ENCODE measurements at places on chromosomes 4 and X.

DNA sequence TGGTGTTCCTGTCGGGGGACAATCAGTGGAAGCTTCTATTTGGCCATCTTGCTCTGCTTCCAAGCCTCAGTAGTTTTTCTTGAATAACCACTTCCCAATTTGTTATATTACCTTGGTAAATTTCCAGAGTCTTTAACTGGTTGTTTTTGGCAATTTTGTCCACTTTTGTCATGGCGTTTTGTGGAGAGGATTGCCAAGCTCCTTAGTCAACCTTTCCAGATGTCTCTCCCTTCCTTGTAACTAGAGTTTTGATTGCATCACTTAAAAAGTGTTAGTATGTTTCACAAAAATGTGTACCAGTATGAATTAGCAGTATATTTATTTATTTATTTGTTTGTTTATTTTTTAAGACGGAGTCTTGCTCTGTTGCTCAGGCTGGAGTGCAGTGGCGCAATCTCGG is 15.8 kb upstream of the UXT start:
- H3K36me3 ChIP-seq: peaks cover 2% of the 10 kb centered on the region
- H3K4me1 ChIP-seq: no peaks in the 10 kb centered on the region
- no peak for DNase-seq
- H3K27me3 ChIP-seq: peaks cover 3% of the 10 kb centered on the region

GRCh38 chr4:48093991-48094416 is 40.0 kb downstream of the TXK start:
- H3K27ac ChIP-seq: no peak overlapping the region
- H3K36me3 ChIP-seq: peaks cover 23% of the 10 kb centered on the region
- no peak for DNase-seq
- H3K4me3 ChIP-seq: no peak overlapping the region
- no peaks in the 10 kb centered on the region for H3K27me3 ChIP-seq
- no peaks in the 10 kb centered on the region for H3K4me1 ChIP-seq

DNA sequence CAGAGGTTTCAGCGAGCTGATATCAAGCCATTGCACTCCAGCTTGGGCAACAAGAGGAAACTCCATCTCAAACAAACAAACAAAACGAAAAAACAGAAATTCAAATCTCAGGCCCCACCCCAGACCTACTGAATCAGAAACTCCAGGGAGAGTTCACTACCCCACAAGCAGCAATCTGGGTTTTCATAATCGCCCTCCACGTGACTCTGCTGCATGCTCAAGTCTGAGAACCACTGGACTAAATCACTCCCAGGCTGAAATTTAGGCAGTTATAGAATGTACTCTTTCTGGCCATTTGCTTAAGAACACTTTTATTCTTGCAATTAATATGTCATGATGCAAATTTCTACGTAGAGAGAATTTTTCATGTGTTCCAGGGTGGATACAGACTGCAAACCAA is 287.3 kb downstream of the USP46 start:
- H3K27ac ChIP-seq: no peak overlapping the region
- no peaks in the 10 kb centered on the region for H3K36me3 ChIP-seq
- no peak for DNase-seq
- H3K4me1 ChIP-seq: no peaks in the 10 kb centered on the region

GRCh38 chr4:180156684-180157083 is 2086.5 kb upstream of the TENM3 start:
- H3K27ac ChIP-seq: no peak overlapping the region
- H3K36me3 ChIP-seq: no peaks in the 10 kb centered on the region
- no peak overlapping the region for H3K4me3 ChIP-seq
- no peaks in the 10 kb centered on the region for H3K27me3 ChIP-seq
- DNase-seq: no peak
- no peaks in the 10 kb centered on the region for H3K4me1 ChIP-seq

DNA sequence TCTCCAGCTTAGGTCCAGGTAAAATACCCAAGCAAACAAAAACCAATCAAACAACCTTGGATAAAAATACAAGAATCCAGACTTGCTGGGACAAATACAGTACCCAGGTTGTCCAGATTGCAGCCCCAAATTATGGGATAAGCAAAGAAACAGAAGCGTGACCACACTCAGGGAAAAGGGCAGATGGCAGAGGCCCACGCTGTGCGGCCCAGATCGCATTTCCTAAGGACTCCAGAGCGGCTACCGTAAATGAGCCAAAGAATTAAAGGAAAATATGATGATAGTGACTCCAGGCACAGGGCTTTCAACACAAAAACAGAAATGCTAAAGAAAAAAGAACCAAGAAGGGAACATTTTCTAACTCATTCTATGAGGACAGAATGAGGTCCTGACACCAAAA is 50.3 kb downstream of the FGFRL1 start:
- peaks cover 18% of the 10 kb centered on the region for H3K4me1 ChIP-seq
- H3K4me3 ChIP-seq: no peak overlapping the region
- no peak overlapping the region for H3K27ac ChIP-seq
- peaks cover 26% of the 10 kb centered on the region for H3K27me3 ChIP-seq

DNA sequence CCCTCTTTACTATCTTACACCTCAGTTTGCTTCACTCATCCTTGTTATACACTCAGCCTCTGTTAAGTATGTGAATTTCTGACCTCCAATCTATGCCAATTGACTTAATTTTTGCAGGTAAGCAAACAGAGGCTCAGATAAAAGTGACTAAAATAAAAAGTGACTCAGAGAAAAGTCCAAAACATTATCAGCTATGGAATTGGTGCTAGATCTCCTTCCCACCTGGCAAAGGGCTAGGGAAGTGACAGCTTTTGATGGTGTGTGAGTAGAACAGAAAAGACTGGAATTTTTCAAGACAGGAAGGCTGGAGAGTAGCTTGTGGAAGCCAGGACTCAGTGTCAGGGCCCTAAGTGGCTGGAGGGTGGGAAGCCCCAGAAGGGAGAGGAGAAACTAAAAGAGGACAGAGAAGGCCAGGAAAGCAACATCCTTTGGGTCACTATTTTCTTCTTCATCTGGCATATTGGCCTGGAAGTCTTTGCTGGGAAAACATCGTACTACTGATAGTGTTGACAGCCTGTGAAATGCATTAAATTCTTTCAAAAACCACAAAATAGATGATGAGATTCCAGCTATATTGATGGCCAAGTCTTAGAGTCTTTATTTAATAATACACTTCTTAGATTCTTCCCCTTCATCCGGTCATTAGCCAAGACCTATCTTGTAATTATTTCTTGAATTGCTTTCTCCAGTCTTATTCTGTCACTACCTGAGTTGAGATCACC is 392.8 kb downstream of the RAPGEF2 start:
- H3K36me3 ChIP-seq: no peaks in the 10 kb centered on the region
- peaks cover 5% of the 10 kb centered on the region for H3K27me3 ChIP-seq
- no peak overlapping the region for H3K4me3 ChIP-seq
- no peaks in the 10 kb centered on the region for H3K4me1 ChIP-seq
- DNase-seq: no peak

GRCh38 chr4:70741867-70742658 is 20.3 kb downstream of the RUFY3 start:
- no peaks in the 10 kb centered on the region for H3K36me3 ChIP-seq
- H3K4me3 ChIP-seq: no peak overlapping the region
- DNase-seq: no peak
- peaks cover 4% of the 10 kb centered on the region for H3K4me1 ChIP-seq
- no peak overlapping the region for H3K27ac ChIP-seq
- H3K27me3 ChIP-seq: peaks cover 8% of the 10 kb centered on the region

DNA sequence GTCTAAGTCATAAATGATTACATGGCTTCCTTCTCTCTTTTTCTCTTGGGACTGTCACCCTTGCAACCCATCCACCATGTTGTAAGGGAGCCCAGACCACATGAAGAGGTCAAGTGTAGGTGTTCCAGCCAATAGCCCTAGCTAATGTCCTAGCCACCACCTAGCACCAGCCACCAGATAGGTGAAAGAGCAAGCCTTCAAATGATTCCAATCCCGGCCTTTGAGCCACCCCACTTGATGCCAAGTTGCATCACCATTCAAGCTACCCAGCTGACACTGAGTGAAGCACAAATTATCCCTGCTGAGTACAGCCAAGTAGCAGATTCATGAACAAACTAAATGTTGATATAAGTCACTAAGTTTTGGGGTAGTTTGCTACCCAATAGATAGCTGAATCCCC is 274.3 kb downstream of the BCOR start:
- H3K4me1 ChIP-seq: peaks cover 10% of the 10 kb centered on the region
- H3K27me3 ChIP-seq: peaks cover 2% of the 10 kb centered on the region
- H3K36me3 ChIP-seq: peaks cover 10% of the 10 kb centered on the region

GRCh38 chr4:89595125-89595789 is 241.7 kb downstream of the SNCA start:
- peaks cover 7% of the 10 kb centered on the region for H3K27me3 ChIP-seq
- H3K4me1 ChIP-seq: no peaks in the 10 kb centered on the region
- H3K4me3 ChIP-seq: no peak overlapping the region

GRCh38 chr4:119861731-119862130 is 204.9 kb downstream of the MAD2L1 start:
- H3K27me3 ChIP-seq: no peaks in the 10 kb centered on the region
- no peak overlapping the region for H3K27ac ChIP-seq
- DNase-seq: no peak
- H3K4me1 ChIP-seq: no peaks in the 10 kb centered on the region
- no peaks in the 10 kb centered on the region for H3K36me3 ChIP-seq

DNA sequence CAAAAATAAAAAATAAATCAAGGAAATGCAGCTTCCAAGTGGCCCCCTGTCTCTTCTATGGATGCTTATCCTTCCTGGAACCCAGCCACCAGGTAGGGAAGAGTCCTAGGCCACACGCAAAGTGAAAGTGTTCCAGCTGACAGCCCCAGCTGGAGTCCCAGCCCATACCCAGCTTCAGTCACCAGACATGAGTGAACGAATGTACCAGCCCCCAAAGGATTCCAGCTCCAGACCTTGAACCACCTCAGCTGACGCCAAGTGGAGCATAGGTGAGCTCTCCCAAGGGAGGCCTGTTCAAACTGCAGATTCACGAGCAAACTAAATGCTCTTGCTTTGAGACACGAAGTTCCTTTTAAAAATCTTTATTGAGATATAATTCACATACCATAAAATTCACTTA is 62.0 kb downstream of the BCOR start:
- H3K4me1 ChIP-seq: peaks cover 5% of the 10 kb centered on the region
- H3K27me3 ChIP-seq: no peaks in the 10 kb centered on the region
- H3K36me3 ChIP-seq: no peaks in the 10 kb centered on the region

- no peak overlapping the region for H3K27ac ChIP-seq
- no peak for DNase-seq
- H3K4me1 ChIP-seq: no peaks in the 10 kb centered on the region
Observed at GRCh38 chr4:46442963-46443362, 53.0 kb upstream of the GABRA2 start.

DNA sequence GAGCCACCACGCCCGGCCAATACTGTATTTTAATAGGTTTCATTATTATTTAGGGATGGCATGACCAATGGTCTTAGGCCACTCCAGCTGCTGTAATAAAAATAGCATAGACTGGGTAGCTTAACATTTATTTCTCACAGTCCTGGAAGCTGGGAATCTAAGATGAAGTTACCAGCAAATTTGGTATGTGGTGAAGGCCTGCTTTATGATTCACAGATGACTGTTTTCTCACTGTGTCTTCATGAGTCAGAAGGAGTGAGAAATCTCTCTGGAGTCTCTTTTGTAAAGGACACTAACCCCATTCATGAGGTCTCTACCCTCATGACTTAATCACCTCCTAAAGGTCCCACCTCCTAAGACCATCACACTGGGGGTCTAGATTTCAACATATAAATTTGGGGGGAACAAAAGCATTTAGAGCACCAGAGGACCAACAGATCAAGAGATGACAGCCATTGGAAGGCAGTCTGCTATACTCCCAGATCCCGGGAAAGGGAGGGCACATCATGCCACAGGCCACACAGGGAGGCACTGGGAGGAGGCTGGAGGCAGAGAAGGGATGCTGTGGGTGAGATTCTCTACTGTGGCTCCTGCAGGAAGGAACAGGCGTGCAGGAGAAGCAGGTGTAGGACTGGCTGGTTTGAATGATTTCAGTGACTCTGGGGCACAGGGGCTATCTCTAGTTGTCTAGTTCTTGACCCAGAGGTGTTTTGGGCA is 335.8 kb upstream of the SFRP2 start:
- no peak for DNase-seq
- H3K4me1 ChIP-seq: no peaks in the 10 kb centered on the region
- H3K27ac ChIP-seq: no peak overlapping the region

DNA sequence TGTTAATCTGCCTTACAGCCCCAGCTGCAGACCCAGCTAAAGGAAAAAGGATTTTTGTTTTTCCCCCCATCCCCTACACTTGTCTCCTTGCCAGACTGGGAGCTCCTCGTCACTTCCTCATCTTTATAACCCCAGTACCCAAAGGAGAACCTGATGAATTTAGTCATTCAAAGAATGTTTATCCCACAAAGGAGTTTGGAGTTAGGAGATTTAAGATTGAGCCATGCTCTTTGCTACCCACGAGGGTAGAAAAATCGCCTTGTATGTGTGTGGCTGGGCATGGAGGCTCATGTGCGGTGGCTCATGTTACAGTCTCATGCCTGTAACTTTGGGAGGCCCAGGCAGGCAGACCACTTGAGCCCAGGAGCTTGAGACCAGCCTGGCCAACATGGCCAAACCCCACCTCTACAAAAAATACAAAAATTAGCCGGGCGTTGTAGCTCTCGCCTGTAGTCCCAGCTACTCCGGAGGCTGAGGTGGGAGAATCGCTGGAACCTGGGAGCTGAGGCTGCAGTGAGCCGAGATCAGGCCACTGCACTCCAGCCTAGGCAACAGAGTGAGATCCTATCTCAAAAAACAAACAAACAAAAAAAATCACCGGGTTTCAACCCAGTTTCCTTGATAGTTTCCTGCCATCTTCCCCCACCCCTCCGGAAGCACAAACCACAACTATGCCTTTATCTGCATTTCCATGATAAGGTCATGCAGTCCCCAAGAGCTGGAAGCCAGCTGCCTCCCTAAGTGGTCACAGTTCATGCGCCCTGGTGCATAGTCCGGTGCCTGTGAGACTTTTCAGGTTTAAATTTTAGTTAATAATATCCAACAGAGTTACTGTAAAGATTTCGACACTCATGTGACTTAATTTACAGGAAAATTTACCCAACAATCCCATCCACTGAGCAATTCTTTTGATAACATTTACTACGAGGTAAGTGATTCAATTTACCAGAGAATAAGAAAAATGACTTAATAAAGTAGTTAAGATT is 1.5 kb downstream of the CFAP97 start:
- H3K27me3 ChIP-seq: peaks cover 1% of the 10 kb centered on the region
- DNase-seq: peak; percentile 44
- H3K27ac ChIP-seq: peak overlapping the region; percentile 100
- peaks cover 36% of the 10 kb centered on the region for H3K4me1 ChIP-seq
- peaks cover 5% of the 10 kb centered on the region for H3K36me3 ChIP-seq

GRCh38 chr4:173457893-173458292 is 59.0 kb upstream of the SCRG1 start:
- H3K36me3 ChIP-seq: no peaks in the 10 kb centered on the region
- H3K27me3 ChIP-seq: no peaks in the 10 kb centered on the region
- H3K4me3 ChIP-seq: no peak overlapping the region

- no peak for DNase-seq
- H3K36me3 ChIP-seq: peaks cover 32% of the 10 kb centered on the region
- peak overlapping the region; percentile 26 for H3K4me3 ChIP-seq
- H3K27ac ChIP-seq: no peak overlapping the region
- no peaks in the 10 kb centered on the region for H3K27me3 ChIP-seq
Observed at GRCh38 chrX:19790829-19791228, 96.6 kb downstream of the SH3KBP1 start.
